ENCODE measurements at places on chromosomes 2 and 18.

GRCh38 chr2:161436411-161436810, 20.3 kb downstream of the TBR1 start:
- no peak for DNase-seq

DNA sequence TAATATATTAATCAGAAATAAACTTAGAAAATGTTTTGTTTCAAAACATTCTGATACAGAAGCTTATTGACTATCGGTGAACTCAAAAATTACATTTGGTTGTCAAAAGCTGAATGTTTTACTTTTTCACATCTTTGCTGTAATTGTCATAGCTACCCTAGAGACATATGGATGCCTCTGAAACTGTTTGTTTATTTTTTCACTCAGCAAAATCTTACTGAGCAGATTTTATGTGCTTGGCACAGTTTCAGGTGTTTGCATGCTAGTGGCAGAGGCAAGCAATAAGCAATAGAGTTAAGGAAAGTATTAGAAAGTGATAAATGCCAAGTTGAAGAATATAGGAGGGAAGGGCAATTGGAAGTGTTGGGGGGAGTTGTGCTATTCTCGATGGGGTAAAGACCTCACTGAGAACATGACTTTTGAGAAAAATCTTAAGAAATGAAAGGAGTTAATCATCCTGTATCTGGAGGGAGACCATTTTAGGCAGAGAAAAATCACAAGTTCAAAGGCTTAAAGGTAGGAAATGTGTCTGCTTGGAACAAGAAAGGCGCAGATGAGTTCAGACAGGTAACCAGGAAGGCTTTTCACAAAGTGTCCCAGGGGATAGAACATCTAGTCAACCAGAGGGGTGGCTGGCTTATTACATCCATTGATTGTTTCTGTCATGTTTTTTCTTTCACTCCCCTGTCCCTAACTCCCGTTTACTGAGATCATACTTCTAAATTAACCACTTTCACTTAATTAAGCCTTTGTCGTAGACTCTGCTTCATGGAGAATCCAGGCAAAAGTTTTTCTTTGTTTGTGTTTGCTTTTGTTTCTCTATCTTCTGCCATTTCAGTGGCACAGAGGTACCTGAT, 27.2 kb upstream of the COBLL1 start:
- no peak for DNase-seq

DNA sequence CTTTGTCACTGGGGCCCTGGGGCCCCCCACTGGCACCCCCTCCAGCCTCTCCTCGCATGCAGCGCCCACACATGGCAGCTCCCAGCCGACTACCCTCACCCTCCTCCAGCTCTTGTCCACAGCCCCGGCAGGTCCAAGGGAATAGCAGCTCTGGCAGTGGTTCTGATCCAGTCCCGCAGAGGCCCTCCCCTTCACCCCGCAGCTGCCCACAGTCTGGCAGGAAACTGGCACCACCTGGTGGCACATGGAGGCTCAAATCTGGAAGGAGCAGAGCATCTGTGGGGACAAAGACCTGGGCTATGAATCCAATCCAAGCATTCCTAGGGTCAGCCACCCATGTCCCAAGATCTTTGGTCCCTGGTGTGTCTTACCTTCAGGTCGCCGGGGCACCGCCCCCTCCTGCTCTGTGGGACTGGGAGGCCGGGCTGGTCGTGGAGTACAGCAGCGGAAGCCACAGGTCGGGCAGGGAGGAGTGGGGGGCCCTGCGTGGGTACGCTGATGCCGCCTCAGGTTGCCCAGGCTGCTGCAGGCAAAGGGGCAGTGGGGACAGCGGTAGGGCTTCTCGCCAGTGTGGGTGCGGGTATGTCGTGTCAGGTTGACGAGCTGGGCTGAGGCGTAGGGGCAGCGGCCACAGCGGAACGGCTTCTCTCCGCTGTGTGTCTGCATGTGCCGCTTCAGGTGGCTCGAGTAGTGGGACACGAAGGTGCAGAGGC, 2.3 kb downstream of the ZNF513 start:
- peak; percentile 23 for DNase-seq

GRCh38 chr2:172106108-172106961, 3.6 kb upstream of the DLX2 start:
- no peak for DNase-seq

DNA sequence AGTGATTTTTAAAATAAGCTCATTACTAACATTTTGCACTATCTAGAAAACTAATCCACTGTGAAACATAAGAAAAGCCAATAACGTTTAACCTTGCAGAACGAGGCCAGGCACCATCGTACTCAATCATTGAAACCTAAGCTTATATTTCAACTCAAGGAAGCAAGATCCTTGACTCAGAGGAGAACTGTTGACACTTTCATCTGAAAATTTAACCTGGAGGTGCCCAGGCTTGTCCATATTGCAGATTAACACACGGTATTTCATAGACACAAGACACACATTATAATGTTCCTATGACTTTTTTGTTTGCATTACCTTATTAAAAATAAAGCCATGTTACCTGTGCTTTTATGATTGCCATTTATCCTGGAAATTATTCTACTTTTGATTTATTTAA, 89.6 kb downstream of the ZNF385B start:
- DNase-seq, result no peak

GRCh38 chr2:64586054-64586453, 61.9 kb downstream of the AFTPH start:
- no peak for DNase-seq

- no peak for DNase-seq
Measured at GRCh38 chr2:132426033-132426432, 9.4 kb downstream of the GPR39 start.

GRCh38 chr2:202152104-202152715, 79.2 kb downstream of the KIAA2012 start:
- DNase-seq, result no peak

GRCh38 chr2:10504994-10505820, 57.1 kb upstream of the ODC1 start:
- no peak for DNase-seq

DNA sequence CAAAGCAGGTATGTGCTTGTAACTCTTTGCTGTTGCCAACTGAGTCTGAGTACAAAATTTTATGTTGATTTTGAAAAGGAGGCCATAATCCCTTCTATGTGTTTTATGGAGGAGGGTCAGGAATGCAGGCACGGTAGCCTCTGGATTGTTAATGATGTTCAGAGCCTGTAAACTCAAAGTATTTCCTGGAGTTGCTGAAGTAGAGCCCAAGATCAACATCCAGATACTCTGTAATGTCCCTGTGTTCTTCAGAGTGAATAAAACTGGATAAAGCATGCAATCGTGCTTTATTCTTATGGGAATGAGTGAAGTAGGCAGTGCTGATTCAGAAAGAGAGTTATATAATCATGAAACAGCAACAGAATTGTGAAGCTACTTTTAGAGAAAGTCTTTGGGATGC, 61.8 kb upstream of the CHRNA1 start:
- DNase-seq, result no peak

- DNase-seq, result no peak
Measured at GRCh38 chr2:191152482-191153240, 1.9 kb upstream of the STAT4 start.

DNA sequence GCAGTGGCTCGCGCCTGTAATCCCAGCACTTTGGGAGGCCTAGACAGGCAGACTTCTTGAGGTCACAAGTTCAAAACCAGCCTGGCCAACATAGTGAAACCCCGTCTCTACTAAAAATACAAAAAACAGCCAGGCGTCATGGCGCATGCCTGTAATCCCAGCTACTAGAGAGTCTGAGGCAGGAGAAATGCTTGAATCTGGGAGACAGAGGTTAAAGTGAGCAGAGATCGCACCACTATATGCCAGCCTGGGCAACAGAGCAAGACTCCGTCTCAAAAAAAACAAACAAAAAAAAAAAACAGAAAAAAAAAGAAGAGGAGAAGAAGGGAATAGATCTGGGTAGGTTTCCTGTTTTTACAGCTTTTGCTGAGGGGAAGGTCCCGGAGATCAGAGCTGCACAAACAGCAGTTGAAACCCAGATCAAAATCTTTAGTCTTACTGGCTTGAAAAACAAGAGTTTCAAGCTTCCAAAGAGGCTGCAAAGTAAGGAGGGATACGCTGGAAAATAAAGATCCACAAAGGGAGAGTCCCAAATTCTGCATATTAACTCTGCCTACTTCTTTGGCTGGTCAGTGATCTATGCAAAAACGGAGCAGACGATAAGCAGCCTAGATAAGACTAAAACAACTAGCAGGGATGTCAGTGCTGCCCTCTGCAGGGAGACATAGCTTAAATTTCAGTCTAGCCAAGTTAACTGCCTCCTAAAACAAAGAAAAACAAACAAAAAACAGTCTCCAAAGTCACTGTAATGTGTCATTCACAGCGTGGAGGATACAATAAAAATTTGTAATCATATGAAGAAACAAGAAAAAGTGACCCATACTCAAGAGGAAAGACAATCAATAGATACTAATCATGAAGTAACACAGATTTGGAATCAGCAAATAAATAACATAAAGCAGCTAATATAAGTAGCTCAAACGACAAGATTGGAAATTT, 74.1 kb downstream of the TLK1 start:
- peak; percentile 77 for DNase-seq

DNA sequence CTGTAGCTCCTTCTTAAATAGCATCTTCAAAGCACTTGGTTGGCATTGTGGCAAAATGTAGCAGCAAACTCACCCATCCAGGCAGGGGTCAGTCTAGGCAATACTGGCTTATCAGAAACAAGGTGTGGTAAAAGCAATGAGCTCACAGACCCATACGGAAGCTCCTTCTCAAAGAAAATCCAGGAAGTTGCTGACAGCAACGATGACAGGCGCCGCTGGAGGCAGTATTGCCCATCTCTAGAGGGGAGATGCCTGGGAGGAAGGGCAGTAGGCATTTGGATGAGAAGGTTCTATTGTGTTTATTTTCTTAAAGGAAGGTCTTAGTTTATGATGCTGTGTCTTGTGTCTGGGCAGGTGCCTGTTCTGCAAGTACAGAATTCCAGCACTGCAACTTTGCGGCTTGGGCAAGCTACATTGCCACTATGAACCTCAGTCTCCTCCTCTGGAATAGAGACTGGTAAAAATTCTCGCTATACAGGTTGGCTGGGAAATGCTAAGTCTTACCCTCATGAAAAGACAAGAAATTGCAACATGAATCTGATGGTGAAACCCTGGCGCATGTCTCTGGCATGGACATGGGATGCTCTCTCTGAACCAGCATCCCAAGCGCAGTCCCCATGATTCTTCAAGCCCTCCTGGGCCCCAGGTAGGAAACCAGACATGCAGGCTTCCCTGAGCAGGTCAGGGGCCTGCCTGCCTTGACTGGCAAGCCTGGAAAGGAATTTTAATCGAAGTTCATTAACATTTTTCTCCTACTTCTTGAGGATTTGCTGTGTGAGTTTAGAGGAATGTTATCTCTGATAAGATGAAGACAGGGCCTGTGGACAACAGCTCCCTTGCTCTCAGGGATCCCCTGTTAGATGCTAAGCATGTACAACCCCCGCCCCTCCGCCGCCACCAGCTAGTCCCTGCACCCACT, 156.0 kb downstream of the TFCP2L1 start:
- peak; percentile 76 for DNase-seq

DNA sequence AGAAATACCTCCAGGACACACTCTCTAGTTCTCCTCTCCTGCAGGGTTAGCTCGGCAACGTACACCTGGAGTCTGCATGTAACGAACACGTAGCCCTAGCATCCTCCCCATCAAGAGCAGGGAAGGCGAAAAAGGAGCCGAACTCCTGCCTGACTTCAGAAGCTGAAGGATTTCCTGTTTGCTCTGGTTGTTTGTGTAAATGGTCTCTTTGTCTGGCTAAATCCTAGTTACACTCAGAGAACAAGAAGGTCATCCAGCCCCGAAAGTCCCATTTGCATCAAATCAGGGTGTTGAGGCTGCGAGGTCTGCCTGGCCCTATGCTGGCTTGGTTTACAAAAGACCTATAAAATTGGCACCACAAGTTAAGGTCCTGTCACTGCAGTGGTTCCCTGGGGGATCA, 66.4 kb upstream of the POMC start:
- DNase-seq, result no peak

GRCh38 chr2:171889808-171890207, 4.2 kb downstream of the SLC25A12 start:
- DNase-seq, result no peak

DNA sequence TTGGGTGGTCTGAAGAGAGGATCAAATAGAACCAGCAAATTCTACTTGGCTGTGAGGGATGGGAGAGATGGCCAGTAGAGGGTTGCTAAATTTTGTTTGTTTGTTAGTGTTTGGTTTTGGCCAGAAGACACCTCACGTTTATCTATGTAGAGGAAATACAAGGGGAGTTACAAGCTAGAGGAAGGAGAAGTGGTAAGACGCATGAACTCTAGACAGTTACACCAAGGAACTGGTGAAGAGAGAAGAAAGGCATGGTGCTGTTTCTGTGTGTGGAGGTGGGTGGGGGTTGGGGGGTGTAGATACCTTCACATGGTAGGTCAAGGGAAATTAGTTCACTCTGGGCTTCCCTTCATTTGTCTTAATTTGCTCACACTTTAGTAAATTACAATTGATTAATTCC, 25.6 kb downstream of the RASGRP3 start:
- DNase-seq, result no peak

DNA sequence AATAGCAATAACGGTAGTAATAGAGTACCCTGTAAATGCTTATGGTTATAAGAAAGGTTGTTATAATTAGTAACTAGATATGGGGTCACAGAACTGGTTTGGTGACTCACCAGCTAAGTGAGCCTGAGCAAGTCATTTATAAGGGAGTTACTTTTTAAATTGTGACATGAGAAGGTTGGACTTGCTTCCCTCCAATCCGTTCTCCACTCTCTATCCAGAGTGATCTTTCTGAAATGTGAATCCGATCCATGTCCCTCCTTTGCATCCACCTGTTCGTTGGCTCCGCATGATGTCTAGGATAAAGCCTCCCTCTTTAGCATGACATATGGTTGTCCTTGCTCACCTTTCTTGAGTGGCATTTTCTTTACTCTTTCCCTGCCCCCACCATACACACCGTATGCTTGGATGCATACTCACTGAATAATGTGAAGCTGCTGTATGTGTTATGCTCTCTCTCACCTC, 83.1 kb downstream of the CDC42EP3 start:
- no peak for DNase-seq

DNA sequence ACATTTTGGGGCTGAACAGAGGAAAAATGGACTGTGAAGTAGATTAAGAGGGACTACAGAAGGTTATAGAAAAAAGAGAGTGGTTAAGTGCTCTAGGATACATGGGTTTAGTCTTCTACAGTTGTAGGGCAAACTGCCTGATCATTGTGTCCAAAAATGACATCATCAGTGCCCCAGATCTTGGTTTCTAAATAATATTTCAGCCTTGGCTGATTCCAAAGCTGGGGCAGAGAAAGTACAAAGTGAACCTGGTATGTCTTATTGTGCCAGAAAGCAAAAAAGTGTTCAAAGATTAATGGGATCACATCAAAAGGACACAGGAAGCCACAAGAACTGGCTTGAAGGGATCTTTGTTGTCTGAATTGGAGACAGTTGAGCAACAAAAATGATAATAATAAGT, 97.1 kb upstream of the ZNF521 start:
- no peak for DNase-seq

- no peak for DNase-seq
Measured at GRCh38 chr2:211454679-211455078, 898.3 kb downstream of the CPS1 start.

DNA sequence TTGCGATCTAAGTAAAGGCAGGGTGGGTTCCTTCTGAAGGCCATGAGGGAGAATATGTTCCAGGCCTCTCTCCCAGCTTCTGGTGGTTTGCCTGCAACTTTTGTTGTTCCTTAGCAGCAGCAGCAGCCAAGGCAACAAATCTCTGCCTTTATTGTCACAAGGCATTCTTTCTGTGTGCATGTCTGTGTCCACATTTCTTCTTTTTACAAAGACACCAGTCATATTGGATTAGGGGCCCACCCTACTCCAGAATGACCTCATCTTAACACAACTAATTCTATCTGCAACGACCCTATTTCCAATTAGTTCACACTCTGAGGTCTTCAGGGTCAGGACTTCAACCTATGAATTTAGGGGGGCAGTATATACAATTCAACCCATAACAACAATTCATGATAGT, 587.5 kb downstream of the XIRP2 start:
- DNase-seq, result no peak
